Mesenchymal stem cell (in vitro differentiated cells and primary cell): ENCODE measurements at places on chromosomes 6 and 20.

- no peak for DNase-seq
- no peak overlapping the region for H3K27ac ChIP-seq
- H3K4me1 ChIP-seq = no peaks in the 10 kb centered on the region
- peaks cover 5% of the 10 kb centered on the region for H3K27me3 ChIP-seq
Observed at GRCh38 chr6:3861424-3861823, 12.3 kb downstream of the FAM50B start.

DNA sequence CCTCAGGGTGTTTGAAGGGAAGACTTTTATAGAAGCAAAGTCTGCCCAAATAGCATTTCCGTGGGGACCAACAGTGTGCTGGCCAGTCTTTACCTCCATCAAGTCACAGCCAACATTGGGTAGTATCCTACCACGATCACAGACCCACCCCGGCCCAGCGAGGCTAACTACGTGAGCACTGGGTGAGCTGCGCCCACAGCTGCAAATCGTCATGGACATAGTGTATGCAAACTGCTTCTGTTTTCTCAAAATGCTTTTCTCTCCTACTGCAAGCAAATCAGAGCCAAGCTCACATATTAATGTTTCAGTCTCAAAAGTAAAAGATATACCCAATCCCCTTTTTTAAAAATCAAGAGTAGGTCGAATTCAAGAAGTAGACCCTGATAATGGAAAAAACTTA lies 592.8 kb upstream of the CDH4 start:
- no peak overlapping the region for H3K27ac ChIP-seq
- no peak overlapping the region for H3K4me3 ChIP-seq
- peaks cover 5% of the 10 kb centered on the region for H3K27me3 ChIP-seq
- no peaks in the 10 kb centered on the region for H3K36me3 ChIP-seq

GRCh38 chr6:161891542-161891941 lies 617.7 kb upstream of the AGPAT4 start:
- no peak overlapping the region for H3K4me3 ChIP-seq
- no peaks in the 10 kb centered on the region for H3K27me3 ChIP-seq
- H3K36me3 ChIP-seq = no peaks in the 10 kb centered on the region
- DNase-seq = no peak

GRCh38 chr6:4253604-4254231 lies 118.3 kb upstream of the ECI2 start:
- H3K36me3 ChIP-seq = no peaks in the 10 kb centered on the region
- no peak overlapping the region for H3K4me3 ChIP-seq
- peak; percentile 82 for DNase-seq
- no peaks in the 10 kb centered on the region for H3K27me3 ChIP-seq
- H3K4me1 ChIP-seq = peaks cover 1% of the 10 kb centered on the region
- no peak overlapping the region for H3K27ac ChIP-seq

GRCh38 chr6:162177746-162178145 lies 549.8 kb downstream of the PRKN start:
- DNase-seq = no peak
- no peaks in the 10 kb centered on the region for H3K36me3 ChIP-seq
- H3K4me3 ChIP-seq = no peak overlapping the region
- peaks cover 3% of the 10 kb centered on the region for H3K4me1 ChIP-seq

GRCh38 chr6:81451787-81452186 lies 300.7 kb downstream of the TENT5A start:
- no peak overlapping the region for H3K4me3 ChIP-seq
- H3K27me3 ChIP-seq = no peaks in the 10 kb centered on the region
- peak; percentile 93 for DNase-seq

- H3K4me3 ChIP-seq = no peak overlapping the region
- H3K27ac ChIP-seq = no peak overlapping the region
- H3K27me3 ChIP-seq = no peaks in the 10 kb centered on the region
- no peaks in the 10 kb centered on the region for H3K4me1 ChIP-seq
Observed at GRCh38 chr6:142222022-142222421, 75.0 kb downstream of the VTA1 start.

DNA sequence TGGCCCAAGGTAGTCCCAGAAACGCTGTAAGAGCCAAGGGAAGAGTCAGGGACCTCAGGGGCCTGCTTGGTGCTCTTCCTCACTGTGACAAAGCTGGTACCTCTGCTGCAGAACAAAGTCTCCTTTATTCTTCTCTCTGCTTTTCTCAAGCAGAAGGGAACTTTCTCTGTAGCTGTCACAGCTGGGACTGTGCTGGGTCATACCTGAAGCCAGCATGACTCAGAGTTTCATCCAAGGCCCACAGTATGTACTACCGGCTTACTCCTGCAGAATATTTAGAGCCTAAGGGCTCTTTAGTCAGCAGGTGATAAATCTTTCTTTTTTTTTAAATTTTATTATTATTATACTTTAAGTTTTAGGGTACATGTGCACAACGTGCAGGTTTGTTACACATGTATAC lies 183.2 kb downstream of the TINAG start:
- no peaks in the 10 kb centered on the region for H3K36me3 ChIP-seq
- no peak overlapping the region for H3K27ac ChIP-seq
- H3K27me3 ChIP-seq = no peaks in the 10 kb centered on the region

DNA sequence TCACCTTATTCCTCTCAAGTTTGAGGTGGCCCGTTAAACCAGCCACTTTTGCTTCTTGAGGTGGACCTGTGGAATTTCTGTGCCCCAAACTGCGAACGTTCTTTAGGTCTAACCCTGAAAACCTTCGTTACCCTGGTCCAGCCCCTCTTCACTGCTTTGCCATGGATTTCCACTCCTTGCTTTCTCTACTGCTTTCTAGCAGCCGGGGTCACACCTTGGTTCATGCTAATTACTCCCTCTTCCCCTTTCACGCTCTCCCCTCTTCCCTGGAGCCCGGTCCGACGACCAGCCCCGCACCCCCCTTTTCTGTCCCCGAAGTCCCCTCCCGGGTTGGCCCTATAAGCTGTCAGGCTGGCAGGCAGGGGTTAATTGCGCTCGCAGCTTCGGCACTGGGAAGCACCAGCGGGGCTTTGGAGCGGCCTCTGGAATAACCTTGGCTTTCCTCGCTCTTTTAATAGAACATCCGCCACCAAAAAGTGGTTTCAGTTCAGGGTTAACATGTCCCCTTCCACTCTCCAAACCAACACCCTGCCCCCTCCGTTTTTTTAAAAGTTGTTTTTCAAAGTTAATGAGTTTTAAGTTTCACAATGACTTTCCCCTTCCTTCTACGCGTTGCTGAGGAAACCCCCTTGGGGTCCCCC lies 1.4 kb upstream of the HIVEP1 start:
- no peaks in the 10 kb centered on the region for H3K27me3 ChIP-seq
- H3K36me3 ChIP-seq = peaks cover 4% of the 10 kb centered on the region
- peak overlapping the region; percentile 45 for H3K4me3 ChIP-seq
- H3K4me1 ChIP-seq = no peaks in the 10 kb centered on the region

GRCh38 chr6:11833626-11834592 lies 55.3 kb upstream of the ADTRP start:
- no peak overlapping the region for H3K4me3 ChIP-seq
- DNase-seq = no peak
- H3K4me1 ChIP-seq = no peaks in the 10 kb centered on the region
- H3K36me3 ChIP-seq = no peaks in the 10 kb centered on the region
- H3K27ac ChIP-seq = no peak overlapping the region

- H3K27ac ChIP-seq = no peak overlapping the region
- peak; percentile 62 for DNase-seq
- H3K4me1 ChIP-seq = no peaks in the 10 kb centered on the region
- no peak overlapping the region for H3K4me3 ChIP-seq
- H3K36me3 ChIP-seq = no peaks in the 10 kb centered on the region
Observed at GRCh38 chr20:7856756-7857155, 83.5 kb downstream of the HAO1 start.

- H3K27ac ChIP-seq = no peak overlapping the region
- H3K4me3 ChIP-seq = no peak overlapping the region
- H3K27me3 ChIP-seq = no peaks in the 10 kb centered on the region
- no peaks in the 10 kb centered on the region for H3K4me1 ChIP-seq
- DNase-seq = no peak
Observed at GRCh38 chr6:89703292-89703691, 64.7 kb upstream of the LYRM2 start.

DNA sequence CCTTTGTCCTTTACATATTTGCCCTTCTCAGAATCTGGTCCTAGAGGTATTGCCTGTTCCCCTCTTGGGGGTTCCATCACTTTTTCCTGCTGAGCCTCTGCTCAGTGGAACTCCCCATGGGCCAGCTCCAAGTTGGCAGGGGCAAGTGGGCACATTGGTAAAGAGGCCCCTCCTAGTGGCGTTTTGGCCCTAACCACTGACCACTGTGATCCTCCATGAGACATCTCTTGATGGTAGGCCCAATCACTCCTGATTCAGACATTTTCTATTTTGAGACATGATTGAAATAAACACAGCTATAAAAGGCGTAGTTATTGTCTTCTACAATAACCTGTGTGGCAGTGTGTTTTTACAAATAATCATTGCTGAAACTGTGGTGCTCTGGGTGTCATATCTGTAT lies 83.0 kb downstream of the RREB1 start:
- DNase-seq = no peak
- H3K27ac ChIP-seq = no peak overlapping the region
- H3K36me3 ChIP-seq = peaks cover 26% of the 10 kb centered on the region
- H3K4me3 ChIP-seq = no peak overlapping the region
- H3K4me1 ChIP-seq = no peaks in the 10 kb centered on the region

GRCh38 chr20:14643146-14643545 lies 305.7 kb upstream of the FLRT3 start:
- H3K27me3 ChIP-seq = no peaks in the 10 kb centered on the region
- no peaks in the 10 kb centered on the region for H3K4me1 ChIP-seq
- H3K4me3 ChIP-seq = no peak overlapping the region
- no peak for DNase-seq
- H3K36me3 ChIP-seq = no peaks in the 10 kb centered on the region

DNA sequence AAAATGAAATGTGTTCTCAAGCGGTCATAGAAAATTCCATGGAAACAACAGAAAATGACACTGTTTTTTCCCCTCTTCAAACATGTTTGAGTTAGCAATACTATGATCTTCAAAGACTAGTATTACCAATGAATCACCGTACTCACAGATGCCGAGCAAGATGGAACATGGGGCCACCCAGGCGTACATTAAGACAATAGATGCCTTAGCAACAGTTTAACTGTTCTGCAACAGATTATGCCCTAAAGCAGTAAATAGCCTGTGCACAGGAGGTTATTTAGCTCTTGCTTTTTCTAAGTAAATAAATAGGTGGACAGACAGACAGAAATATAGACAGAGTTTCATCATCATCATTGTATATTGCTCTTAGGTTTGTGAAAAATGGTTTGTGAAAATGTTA lies 284.0 kb upstream of the DEFB112 start:
- H3K27ac ChIP-seq = no peak overlapping the region
- no peaks in the 10 kb centered on the region for H3K4me1 ChIP-seq
- H3K4me3 ChIP-seq = no peak overlapping the region
- no peaks in the 10 kb centered on the region for H3K36me3 ChIP-seq

- no peaks in the 10 kb centered on the region for H3K27me3 ChIP-seq
- H3K27ac ChIP-seq = no peak overlapping the region
- no peak overlapping the region for H3K4me3 ChIP-seq
- no peaks in the 10 kb centered on the region for H3K36me3 ChIP-seq
Observed at GRCh38 chr20:42857446-42857845, 332.3 kb downstream of the PTPRT start.

DNA sequence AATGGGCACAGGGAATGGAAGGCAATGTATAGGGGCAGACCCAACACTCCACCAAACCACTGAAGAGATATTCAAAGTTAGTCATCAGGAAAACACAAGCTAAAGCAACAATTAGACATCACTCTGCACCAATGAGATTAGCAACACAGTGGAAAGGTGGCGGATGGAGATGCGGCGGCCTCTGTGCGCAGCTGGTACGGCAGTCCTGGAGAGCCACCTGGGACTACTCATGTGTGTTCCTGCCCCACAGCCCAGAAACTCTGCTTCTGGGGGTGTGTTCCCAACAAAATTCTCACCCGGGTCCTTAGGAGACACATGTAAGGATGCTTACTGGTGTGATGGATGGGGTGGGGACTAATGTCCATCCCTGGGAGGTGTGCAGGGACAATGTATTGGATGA lies 82.4 kb downstream of the DHX35 start:
- H3K4me3 ChIP-seq = no peak overlapping the region
- no peaks in the 10 kb centered on the region for H3K4me1 ChIP-seq
- H3K27ac ChIP-seq = no peak overlapping the region
- peaks cover 30% of the 10 kb centered on the region for H3K36me3 ChIP-seq

DNA sequence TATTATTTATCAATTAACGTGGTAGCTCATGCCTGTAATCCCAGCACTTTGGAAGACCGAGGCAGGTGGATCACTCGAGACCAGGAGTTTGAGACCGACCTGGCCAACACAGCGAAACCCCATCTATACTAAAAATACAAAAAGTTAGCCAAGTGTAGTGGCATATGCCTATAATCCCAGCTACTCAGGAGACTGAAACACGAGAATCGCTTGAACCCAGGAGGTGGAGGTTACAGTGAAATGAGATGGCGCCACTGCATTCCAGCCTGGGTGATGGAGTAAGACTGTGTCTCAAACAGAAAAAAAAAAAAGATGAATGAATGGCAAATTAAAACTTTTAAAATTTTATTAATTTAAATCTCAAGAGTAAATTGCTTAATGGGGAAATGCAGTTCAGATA lies 299.6 kb downstream of the CLVS2 start:
- H3K4me3 ChIP-seq = no peak overlapping the region
- DNase-seq = no peak
- no peaks in the 10 kb centered on the region for H3K4me1 ChIP-seq
- H3K36me3 ChIP-seq = no peaks in the 10 kb centered on the region
- H3K27ac ChIP-seq = no peak overlapping the region

GRCh38 chr6:137883400-137884148 lies 16.5 kb downstream of the TNFAIP3 start:
- H3K27ac ChIP-seq = no peak overlapping the region
- H3K27me3 ChIP-seq = no peaks in the 10 kb centered on the region
- H3K4me3 ChIP-seq = no peak overlapping the region
- H3K36me3 ChIP-seq = peaks cover 27% of the 10 kb centered on the region
- DNase-seq = peak; percentile 23

- H3K36me3 ChIP-seq = no peaks in the 10 kb centered on the region
- no peak overlapping the region for H3K4me3 ChIP-seq
- H3K27ac ChIP-seq = peak overlapping the region; percentile 54
- peak; percentile 94 for DNase-seq
Observed at GRCh38 chr20:10540636-10541493, 105.8 kb downstream of the SLX4IP start.

- H3K4me1 ChIP-seq = no peaks in the 10 kb centered on the region
- H3K36me3 ChIP-seq = no peaks in the 10 kb centered on the region
- H3K4me3 ChIP-seq = no peak overlapping the region
- DNase-seq = no peak
- H3K27me3 ChIP-seq = peaks cover 38% of the 10 kb centered on the region
Observed at GRCh38 chr6:1368940-1369339, 20.4 kb upstream of the FOXF2 start.

DNA sequence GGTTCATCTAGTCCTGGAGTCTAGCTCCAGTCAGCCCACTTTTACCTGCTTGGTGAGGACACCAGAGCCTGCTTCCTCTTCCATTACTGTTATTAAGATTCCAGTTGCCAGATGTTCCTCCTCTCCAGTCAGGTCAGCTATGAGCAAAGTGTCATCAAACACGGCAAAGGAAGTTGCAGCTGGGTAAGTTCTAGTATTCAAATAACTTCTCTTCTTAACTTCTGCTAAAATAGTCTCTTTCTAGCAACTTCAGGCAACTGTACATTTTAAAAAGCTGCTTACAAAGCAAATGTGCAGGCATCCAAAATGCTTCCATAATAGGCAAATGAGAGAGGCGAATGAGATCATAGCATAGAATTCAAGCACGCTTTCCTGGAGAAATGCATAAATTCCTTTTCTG lies 18.4 kb upstream of the MRPS18A start:
- peaks cover 17% of the 10 kb centered on the region for H3K4me1 ChIP-seq
- no peaks in the 10 kb centered on the region for H3K36me3 ChIP-seq
- no peak overlapping the region for H3K27ac ChIP-seq
- H3K4me3 ChIP-seq = no peak overlapping the region

- H3K27me3 ChIP-seq = no peaks in the 10 kb centered on the region
- no peak overlapping the region for H3K4me3 ChIP-seq
- no peak overlapping the region for H3K27ac ChIP-seq
- H3K36me3 ChIP-seq = no peaks in the 10 kb centered on the region
- no peak for DNase-seq
Observed at GRCh38 chr6:11974089-11974488, 38.0 kb upstream of the HIVEP1 start.
